AG04449 (cell line): ENCODE measurements at places on chromosomes 4 and X.

GRCh38 chr4:84502955-84503373, 3.9 kb upstream of the NKX6-1 start:
- no peak for DNase-seq

DNA sequence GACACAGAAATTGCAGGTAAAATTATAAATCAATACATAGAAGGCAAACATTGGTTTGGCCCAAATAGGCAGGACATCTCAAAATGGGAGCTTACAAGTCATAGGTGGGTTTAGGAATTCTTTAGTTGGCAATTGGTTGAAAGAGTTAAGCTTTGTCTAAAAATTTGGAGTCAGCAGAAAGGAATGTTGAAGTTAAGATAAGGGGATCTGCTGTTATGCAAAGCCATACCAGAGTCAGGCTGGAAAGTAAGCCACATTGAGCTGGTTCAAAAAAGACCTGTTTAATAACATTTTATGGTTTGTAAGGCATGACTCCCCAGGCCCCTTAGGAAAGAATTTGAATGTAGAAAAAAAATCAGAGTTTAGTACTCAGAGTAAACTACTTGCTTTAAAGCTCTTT, 92.6 kb downstream of the IL13RA2 start:
- DNase-seq, result no peak

GRCh38 chr4:153013202-153013977, 77.3 kb downstream of the FHDC1 start:
- DNase-seq, result no peak

GRCh38 chrX:149948016-149948415, 9.7 kb upstream of the EOLA2 start:
- DNase-seq, result no peak

GRCh38 chr4:186537843-186538521, 17.4 kb downstream of the MTNR1A start:
- no peak for DNase-seq

GRCh38 chr4:74431113-74431826, 13.7 kb upstream of the AREG start:
- DNase-seq, result no peak

GRCh38 chr4:29560452-29560851, 1159.7 kb upstream of the PCDH7 start:
- DNase-seq, result no peak

DNA sequence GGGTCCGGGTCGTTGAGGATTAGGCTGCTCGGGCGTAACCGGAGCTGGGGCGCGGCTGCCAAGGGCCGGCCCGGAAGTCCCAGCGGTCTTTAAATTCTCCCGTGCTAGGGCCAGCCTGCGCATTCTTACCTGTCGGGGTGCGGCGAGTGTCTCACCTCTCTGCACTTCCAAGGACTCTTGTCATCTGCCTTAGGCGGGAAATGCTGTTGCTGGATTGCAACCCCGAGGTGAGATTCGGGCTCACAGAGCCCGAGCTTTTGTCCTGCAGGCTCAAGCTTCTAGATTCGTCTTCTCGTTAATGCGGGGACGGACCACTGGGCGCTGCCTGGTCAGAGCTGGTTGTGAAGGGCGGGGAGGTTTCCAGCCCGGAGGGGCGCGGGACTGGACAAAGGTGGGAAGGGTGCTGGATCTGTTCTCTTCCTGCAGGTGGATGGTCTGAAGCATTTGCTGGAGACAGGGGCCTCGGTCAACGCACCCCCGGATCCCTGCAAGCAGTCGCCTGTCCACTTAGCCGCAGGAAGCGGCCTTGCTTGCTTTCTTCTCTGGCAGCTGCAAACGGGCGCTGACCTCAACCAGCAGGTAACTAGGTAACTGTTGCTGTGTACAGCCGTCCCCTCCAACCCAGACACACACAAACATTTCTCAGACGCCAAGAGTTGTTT, at the start of gene ANKRD37:
ANKRD37 (plus strand) TSS at position 118 of the 662 bp plus-strand sequence; CDS start at position 201, 83 bp downstream.
- no peak for DNase-seq

DNA sequence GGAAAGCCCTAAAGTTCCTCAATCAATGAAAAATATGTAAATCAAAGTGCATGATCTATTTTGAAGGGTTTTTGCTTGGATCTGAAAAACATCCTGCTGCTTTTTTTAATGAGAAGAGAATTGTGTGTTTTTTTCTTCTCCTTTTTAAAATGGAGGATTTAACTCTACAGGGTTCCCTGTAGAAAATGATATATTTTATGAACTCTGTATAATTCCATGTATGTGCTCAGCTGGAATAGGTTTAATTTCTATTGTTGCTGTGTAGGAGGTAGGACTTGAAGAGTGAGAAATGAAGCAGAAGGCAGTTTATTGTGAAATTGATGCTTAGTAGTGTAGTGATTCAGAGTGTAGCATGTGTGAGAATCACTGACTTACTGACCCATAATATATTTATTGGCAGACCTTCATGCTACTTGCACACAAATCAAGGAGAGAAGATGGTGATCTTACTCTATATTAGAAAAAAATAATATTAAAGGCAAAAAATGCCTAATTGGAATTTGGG, 286.8 kb upstream of the FSTL5 start:
- no peak for DNase-seq

GRCh38 chrX:15334561-15334960, 762 bp downstream of the PIGA start:
- DNase-seq, result no peak

DNA sequence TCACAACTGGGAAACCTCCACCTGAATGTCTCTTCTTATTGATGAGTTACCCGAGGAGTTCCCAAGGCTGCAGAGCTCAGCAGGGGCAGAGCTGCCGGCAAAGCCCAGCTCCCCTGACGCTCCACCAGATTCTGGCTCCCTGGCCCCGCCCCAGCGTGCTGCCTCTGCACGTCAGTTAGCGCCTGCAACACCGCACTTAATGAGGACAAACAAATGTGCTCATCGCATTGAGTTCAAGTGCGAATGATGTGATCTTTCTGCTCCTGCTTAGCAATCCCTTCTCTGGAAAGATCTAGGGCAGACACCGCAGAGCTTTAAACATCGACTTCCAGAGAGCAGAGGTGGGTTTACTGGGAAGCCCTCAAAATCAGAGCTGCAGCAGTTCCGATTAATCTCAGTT, 55.5 kb upstream of the FBXW7 start:
- peak; percentile 5 for DNase-seq

- no peak for DNase-seq
Measured at GRCh38 chr4:7506572-7506971, 71.8 kb upstream of the PSAPL1 start.

DNA sequence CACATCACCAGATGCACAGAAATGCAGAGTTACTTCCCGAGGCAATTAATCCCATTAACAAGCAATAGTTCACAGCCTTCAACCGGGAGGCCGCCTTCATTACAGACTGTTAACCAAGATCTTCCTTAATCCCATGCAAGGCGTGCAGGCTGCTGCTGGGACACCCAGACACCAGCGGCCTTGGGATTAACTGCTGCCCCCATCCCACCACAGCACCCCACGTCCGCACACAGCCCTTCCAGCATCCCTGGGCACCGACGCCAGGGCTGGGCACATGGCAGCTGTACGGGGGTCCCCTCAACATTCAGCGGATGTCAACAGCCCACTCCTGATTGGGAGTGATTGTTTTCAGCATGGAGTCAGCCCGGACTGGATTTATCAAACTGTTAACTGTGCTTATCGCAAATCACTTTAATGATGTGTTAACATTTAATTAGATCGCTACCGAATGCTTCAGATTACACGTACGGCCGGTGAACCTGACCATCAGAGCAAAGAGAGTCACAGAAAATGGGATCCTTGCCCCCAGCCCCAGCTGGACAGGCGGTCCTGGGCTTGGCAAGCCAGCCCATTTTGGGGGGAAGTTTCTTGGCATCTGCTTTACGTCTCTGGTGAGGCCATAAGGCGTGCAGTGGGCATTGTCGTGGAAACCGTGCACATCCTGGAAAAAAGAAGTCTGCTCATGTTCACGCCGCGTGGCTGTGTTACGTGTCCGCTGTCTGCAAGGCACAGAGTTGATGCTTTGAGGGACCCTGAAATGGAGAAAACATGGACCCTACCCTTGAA, 126.4 kb downstream of the HMX1 start:
- DNase-seq, result no peak

- no peak for DNase-seq
Measured at GRCh38 chr4:47705326-47705981, 132.4 kb downstream of the CORIN start.

- DNase-seq, result no peak
Measured at GRCh38 chr4:101393256-101393655, 45.9 kb upstream of the PPP3CA start.

- no peak for DNase-seq
Measured at GRCh38 chr4:3283916-3284315, 8.9 kb upstream of the RGS12 start.

GRCh38 chrX:127038065-127038464, 218.5 kb downstream of the PRR32 start:
- DNase-seq, result no peak

GRCh38 chrX:40310447-40310846, 212.7 kb upstream of the BCOR start:
- no peak for DNase-seq

- no peak for DNase-seq
Measured at GRCh38 chr4:147370473-147370872, 110.4 kb upstream of the EDNRA start.

DNA sequence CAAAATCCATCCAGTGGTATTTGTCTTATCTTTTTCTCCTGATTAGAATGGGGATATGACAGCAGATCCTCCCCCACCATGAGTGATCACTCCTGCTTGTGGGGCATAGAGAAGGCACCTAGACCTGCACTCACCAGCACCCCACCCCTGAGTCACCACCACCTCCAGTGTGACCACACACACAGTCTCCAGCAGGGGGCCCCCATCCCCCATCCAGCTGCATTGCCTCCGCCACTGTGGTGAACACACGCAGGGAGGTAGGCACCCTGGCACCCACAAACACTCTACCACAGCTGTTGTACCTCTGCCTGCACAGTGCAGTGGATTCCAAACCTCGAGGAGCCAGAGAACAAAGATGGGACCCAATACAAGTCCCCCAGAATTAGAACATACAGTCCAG, 9.0 kb upstream of the MAGEA8 start:
- no peak for DNase-seq

GRCh38 chr4:113008716-113009115, 40.7 kb upstream of the ANK2 start:
- DNase-seq, result no peak

GRCh38 chr4:112173593-112174558, 28.6 kb downstream of the FAM241A start:
- no peak for DNase-seq

GRCh38 chr4:128521648-128522111, 234.1 kb upstream of the PGRMC2 start:
- no peak for DNase-seq

- no peak for DNase-seq
Measured at GRCh38 chr4:83217721-83218522, 66.7 kb downstream of the COQ2 start.

GRCh38 chr4:121978172-121978516, 26.3 kb upstream of the TRPC3 start:
- DNase-seq, result no peak

DNA sequence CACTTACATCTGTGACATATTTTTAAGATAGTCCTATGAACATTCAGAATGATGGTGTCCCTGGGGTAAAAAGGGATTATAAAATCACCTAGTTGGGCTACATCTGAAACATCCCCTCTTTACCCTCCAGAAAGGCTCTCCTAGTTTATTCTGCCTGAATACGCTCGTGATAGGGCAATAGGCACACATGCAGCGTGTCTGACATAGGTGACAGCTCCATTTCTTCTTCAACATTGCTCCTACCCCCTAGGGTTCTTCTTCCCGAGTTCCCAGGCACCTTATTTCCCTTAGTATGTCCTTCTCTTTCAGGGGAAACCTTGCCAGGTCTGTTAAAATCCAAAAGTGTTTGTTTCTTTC, 27.1 kb upstream of the CFAP299 start:
- no peak for DNase-seq

GRCh38 chrX:19544693-19545305, 29.5 kb upstream of the MAP3K15 start:
- no peak for DNase-seq

- DNase-seq, result no peak
Measured at GRCh38 chrX:65528705-65529340, 5.8 kb downstream of the LAS1L start.

DNA sequence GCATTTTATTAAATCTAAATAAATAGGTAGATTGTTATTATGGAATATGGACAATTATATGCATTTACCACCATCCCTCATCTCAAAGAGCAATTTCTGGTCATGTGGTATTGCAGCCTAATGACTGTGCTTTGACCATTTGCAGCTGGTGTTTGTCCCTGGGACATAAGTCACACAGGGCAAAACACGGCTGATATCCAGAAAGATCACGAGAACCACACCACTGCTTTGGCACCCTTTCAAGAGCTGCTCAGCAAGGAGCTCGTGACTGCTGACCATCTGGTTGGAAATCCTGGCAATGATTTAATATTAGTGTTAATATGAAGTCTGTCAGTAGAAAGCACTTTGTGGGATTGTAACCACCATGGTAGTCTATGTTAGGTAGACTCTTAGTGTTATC, 545.0 kb downstream of the GBA3 start:
- DNase-seq, result no peak

- DNase-seq, result no peak
Measured at GRCh38 chr4:4424499-4425115, 37.7 kb downstream of the NSG1 start.

- DNase-seq, result peak; percentile 80
Measured at GRCh38 chr4:1323635-1324442, 23.2 kb upstream of the UVSSA start.

GRCh38 chrX:75051047-75051446, 105.0 kb downstream of the ABCB7 start:
- no peak for DNase-seq

- DNase-seq, result no peak
Measured at GRCh38 chr4:99179178-99179577, 35.1 kb upstream of the ADH4 start.

GRCh38 chrX:17814059-17814458, 47.0 kb downstream of the RAI2 start:
- DNase-seq, result no peak

GRCh38 chr4:44670506-44671199, 7.6 kb upstream of the GUF1 start:
- DNase-seq, result no peak

GRCh38 chr4:71009086-71009485, 15.6 kb downstream of the DCK start:
- DNase-seq, result no peak

GRCh38 chrX:136147315-136147901, at the start of gene FHL1:
FHL1 (plus strand) TSS chrX:136147533.
- DNase-seq, result no peak

GRCh38 chr4:83237591-83237990, 47.0 kb downstream of the COQ2 start:
- DNase-seq, result no peak

- no peak for DNase-seq
Measured at GRCh38 chrX:111831343-111831742, 44.6 kb upstream of the TRPC5OS start.

GRCh38 chr4:110512901-110513300, 36.9 kb downstream of the ENPEP start:
- DNase-seq, result no peak

- no peak for DNase-seq
Measured at GRCh38 chr4:99808260-99808857, 8.3 kb upstream of the DAPP1 start.

- peak; percentile 62 for DNase-seq
Measured at GRCh38 chr4:109072595-109072994, 229.9 kb downstream of the COL25A1 start.
